Hepatic stellate cell (primary cell): ENCODE measurements at places on chromosomes 13 and 19.

GRCh38 chr13:68727165-68727564 is 1380.5 kb upstream of the ATXN8OS start:
- DNase-seq: no peak

DNA sequence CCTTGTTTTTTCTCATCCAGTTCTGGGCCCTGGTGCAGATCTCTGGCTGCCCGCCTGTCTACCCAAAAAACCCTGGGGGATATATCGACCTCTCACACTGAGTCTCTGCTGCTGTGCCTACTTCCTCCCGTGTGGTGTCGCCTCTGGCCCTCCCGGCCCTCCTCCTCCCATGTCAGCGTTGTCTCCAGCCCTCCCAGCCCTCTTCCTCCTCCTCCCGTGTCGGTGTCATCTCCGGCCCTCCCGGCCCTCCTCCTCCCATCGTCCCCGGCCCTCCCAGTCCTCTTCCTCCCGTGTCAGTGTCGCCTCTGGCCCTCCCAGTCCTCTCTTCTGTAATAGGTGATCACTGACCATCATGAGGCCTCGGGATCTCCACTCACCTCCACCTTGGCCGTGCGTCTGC is 81.8 kb downstream of the GPR12 start:
- no peak for DNase-seq

GRCh38 chr13:90084684-90085290 is 1262.7 kb upstream of the MIR17HG start:
- no peak for DNase-seq

GRCh38 chr13:21674490-21675009 is 3.7 kb downstream of the FGF9 start:
- no peak for DNase-seq

DNA sequence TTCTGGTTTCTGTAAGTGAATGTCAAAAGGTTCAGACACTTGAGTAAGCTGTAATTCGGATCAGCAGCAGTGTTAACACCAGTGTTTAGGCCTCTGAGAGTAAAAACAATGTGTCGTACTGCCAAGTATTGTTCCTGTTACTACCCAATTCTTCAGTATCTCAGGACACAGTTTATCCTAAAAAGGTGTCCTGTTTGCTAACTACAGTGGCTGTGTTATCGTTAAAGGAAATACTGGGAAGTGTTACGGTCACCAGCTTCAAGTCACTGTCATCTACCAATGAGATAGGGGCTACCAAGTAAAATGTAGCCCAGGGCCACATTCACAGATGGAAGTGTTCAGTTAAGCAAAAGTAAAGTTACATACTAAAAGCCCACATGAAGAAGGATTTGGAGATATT is 2.3 kb upstream of the UPF3A start:
- DNase-seq: no peak

DNA sequence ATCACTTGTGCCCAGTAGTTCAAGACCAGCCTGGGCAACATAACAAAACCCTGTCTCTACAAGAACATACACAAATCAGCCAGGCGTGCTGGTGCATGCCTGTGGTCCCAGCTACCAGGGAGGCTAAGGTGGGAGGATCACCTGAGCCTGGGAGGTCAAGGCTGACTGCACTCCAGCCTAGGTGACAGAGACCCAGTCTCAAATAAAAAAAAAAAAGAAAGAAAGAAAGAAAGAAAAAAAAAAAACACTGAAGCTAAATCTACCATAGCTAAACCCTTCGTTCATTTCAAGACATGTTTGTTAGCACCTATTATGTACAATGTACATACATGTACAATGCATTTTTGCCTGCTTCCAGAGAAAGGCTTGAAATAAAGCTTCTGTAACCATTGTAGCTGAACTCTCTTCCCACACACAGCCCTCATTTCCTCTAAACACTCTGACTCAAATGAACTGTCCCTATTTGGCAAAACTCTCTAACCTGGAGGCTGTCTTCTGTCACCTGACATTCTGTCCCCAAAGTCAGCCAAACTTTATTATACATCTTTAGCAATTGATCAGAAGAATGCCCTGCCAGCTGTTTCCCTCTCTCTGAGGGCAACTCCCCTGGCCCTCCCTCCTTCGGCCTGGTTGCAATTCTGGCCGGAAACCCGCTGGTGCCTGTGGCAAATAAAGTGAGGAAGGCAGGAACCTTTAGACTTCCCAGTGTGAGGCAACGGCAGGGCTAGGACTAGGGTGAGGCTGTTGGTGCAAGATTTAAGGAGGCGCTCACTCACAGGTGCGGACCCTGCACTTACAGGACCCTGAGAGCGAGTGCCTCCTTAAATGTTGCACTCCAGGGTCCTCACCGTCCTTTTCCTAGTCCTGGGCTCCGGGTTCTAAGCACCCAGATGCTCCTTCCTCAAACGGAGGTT is 1.8 kb downstream of the ETHE1 start:
- peak; percentile 48 for DNase-seq

DNA sequence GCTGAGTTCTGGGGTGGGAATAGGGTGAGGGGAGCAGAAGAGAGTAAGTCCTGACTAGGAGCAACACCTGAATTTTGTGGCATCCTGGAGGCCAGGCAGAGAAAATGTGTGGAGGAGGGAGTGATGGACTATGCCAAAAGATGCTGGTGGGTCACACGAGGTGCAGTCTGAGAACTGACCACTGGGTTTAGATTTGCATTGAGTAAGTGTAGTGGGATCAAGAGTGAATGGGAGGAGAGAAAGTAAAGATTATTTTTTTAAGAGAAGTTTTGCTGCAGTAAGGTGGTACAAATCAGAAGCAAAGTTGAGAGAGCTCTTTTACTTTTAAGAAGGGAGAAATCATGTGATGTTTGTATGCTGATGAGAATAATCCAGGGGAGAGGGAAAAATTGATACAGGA is 405.1 kb downstream of the DLEU7 start:
- no peak for DNase-seq

DNA sequence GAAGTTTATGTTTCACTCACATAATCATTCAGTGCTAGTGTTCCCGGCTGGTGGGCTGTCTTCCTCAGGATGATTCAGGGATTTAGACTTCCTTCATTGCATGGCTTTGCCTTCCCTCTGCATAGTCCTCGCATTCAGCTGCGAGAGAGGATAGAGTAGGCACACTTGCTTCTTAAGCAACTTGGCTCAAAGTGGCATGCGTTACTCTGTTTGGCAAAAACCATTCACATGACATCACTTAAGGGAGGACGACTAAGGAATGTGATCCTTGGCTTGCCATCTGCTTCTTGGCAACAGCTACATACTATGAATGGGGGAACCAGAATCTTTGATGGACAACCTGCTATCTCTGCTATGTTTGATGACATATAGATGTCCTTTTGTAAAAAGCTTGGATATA is 359.3 kb downstream of the TDRD3 start:
- no peak for DNase-seq

DNA sequence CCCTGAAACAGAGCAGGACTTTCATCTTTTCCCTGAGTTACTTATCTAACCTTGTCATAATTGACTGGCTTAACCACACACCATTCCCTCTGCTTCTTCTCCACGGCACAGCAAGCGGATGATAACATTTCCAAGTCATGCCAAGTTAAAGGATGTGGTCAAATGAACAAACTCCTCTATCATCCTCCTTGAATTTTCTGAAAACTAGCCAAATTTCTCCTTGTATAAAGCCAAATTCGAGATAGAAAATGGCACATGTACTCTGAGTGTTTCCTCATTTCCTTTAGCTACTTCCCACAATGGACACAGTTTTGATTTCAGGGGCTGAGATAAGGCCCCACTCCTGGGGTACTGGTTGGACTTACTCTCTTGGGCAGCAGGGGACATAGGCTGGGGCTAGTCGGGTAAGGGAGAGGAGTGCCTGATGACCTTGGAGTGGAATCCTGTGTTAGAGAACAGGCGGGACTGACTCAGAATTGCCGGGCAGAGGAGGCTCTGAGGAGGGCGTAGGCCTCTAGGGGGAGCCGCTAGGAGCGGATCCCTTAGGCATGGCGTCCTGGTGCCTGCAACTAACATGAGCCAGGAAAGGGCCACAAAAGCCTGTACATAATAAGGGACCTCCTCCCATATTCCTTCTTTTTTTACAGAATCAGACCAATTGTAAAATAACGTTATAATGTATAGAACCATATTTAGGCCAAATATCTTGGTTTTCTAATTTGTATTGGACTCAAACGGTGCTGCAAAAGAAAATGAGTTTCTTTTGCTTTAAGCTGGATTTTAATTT is 20.3 kb upstream of the TMTC4 start:
- peak; percentile 76 for DNase-seq

DNA sequence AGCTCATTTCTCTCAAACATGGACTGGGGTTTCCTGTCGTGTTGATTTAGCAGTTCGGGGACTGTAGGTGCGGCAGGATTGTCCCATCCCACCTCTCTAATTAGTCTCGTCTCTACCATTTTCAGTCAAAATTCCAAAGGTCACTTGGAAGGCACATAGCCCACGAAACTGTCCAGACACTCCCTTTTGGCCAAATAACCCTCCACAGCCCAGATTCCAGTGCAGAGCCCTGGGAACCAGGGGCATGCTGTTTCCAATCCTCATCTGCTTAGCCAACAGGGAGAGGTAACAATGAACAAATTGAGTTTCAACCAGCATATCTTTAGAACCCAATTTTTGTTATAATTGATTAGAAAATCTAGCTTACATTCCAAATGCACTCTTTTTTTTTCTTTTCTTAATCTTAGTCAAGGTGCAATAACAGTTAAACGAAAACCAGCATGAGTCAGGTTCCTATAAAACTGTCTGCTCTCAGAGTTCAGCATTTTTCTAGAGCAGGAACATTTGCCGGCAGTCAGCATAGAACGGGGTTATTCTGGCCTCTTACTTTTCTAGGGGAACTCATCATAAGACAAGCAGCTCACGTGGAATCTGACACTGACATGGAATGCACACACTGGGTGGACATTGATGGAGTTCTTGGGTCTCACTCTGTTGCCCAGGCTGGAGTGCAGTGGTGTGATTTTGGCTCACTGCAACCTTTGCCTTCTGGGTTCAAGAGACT is 14.4 kb upstream of the CEBPA start:
- no peak for DNase-seq

DNA sequence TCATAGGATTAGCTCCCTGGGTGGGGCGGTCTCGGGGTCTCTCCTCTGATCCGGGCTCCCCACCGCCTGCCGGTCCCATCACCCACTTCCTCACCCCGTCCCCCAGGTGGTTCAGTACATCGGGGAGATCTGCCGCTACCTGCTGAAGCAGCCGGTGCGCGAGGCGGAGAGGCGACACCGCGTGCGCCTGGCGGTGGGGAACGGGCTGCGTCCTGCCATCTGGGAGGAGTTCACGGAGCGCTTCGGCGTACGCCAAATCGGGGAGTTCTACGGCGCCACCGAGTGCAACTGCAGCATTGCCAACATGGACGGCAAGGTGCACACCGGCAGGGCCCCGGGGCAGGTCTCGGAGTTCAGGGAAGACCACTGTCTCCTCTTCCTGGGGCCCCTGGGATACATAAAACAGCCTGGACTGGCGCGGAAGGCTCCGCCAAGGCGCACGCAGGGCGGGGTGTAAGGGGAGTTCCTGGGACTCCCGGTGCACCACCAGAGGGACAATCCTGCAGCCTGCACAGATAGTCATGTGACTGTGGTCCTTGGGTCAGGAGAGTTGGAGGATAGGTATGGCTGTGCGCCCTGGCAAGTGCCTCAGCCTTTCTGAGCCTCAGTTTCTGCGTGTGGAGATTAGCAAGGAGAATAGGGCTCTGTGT is 14.2 kb upstream of the PGLS start:
- no peak for DNase-seq

DNA sequence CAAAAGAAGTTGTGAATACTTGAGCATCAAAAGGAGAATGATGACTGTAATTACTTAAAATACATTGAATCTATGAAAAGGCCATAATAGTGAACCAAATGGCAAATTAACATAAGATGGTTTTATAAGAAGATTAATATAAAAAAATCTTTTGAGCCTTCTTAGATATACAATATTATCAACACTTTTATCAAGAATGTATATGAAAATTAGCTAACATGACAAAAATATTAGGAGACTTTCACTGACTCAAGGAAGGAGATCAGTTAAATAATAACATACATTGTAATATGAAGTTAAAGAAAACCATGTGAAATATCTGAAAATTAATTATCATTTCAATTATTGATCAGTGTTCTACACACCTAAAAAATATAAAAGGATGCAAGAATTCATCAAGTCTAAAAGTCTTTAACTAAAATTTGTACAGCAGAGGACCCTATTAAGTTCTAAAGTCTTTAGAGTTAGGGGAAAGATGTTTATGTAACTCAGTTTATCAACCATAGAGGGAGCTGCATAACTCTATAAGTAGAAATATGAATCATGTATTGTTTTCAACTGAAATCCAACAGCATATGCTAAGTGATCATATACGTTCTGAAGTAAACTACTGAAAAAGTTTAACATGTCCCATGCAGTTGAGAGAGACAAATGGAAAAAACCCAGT is 756.1 kb upstream of the MIR17HG start:
- DNase-seq: no peak

DNA sequence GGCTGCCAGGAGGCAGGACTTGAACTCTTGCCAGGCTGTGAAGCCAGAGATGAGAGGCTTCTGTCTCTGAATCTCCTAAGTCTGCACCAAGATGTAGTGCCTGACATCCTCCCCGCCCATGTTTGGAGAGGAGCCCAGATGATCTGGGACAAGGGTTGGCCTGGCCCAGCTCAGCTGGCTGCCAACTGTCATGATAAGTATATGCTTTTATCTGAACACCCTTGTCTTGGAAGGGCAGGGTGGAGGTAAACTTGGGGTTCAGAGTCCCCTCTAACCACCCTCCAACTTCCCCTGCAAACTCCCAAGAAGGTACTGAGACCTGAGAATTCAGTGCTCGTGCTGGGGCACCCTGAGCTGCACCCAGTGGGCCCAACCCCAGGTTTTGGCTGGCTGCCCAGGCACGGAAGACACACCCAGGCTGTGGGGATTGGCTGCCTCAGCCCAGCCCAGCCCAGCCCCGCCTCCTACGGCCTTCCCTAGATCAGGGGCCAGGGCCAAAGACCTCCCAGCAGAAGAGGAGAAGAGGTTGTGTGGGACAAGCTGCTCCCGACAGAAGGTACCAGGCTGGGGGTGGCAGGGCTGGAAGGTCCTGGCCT is at the start of gene CYP4F12:
CYP4F12 (plus strand) TSS at position 508 of the 596 bp plus-strand sequence. CDS start 443 bp downstream, outside the sequence.
- no peak for DNase-seq

DNA sequence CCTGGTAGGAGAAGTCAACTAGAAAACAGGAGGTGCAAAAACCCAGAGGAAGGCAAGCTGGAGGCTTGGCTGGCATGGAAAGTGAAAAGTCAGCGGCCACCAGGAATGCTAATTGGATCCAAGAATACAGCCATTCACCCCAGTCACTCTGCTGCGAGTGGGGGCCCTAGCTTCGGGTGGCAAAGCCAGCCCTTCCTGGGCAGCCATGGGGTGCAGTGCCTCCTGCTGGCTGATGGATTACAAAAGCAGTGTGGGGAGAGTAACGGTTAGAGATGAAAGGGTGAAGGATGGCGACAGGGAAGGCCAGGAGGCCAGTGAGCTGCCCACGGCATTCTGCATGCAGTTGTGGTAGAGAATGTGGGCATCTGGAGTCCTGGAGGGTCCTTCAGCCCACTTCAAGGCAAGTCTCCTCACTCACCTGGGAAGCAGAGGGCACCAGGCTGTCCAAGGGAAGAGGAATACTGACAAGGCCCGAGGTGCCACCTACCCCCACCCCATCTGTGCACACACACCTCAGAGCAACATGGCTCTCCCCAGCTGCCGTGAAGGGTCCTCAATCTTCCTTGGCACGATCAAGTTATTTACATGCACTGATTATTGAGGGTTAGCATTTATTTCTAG is 20.3 kb upstream of the EPHX3 start:
- peak; percentile 90 for DNase-seq
